Effector CD4-positive, alpha-beta T cell (primary cell): ENCODE measurements at places on chromosomes 3 and 15.

DNA sequence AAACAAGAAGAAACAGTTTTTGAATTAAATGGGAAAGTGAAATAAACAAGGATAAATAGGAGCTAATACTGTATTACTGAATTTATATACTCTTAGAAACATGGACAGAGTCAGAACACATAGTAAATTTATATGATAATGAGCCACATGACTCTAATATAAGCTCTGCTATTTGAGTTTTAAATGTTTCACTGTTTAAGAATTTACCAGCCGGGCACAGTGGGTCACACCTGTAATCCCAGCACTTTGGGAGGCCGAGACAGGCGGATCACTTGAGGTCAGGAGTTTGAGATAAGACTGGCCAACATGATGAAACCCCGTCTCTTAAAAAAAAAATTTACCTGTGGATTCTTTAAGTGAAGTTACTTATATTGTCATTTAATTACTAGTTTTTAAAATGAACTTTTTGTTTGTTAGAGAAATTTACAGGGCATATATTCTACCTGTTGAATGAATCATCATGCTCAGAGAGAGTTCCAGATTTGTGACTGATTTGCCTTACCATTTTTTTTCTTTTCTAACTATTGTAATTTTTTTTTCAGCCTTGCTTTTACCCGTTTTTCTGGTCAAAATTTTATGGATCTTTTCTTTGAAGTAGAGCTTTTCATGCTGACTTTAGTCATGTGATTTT is 125.7 kb downstream of the TCF12 start:
- no peak for DNase-seq

DNA sequence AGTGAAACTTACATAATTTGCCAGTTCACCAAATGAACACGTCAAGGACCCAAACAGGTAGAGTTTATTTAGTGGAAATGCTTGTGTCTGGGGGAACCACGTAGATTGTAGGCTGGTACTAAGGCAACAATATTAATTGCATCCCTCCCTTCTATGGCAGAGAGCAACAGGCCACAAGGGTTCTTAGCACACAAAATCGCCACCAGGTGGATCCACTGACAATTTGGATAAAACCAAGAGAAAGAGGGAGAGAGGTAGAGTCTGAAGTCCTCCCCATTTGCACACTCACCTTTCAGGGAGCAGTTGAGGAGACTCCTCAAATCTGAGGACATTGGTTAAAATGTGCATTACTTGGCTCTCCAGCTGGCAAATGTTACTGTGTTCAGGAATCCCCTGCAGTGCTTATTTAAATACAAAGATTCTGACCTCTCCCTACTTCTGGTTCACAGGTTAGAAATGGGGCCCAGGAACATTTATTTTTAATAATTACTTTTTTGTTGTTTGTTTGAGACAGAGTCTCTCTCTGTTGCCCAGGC is 181.0 kb upstream of the FEZF2 start:
- no peak for DNase-seq

DNA sequence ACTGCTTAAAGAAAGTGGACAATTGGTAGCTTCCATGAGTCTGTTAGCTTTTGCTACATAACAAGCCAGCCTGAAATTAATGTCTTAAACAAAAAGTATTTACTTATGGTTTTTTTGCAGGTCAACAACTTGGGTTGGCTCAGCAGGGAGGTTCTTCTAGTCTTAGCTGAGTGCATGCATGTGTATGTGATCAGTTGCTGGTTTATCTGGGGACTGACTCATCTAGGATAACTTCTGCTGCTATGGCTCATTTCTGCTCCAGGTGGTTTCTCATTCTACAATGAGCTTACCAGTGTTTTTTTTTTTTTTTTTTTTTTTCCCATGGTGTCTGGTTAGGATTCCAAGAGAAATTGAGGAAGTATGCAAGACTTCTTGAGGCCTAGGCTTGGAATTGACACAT is 244.7 kb downstream of the NSUN3 start:
- no peak for DNase-seq

DNA sequence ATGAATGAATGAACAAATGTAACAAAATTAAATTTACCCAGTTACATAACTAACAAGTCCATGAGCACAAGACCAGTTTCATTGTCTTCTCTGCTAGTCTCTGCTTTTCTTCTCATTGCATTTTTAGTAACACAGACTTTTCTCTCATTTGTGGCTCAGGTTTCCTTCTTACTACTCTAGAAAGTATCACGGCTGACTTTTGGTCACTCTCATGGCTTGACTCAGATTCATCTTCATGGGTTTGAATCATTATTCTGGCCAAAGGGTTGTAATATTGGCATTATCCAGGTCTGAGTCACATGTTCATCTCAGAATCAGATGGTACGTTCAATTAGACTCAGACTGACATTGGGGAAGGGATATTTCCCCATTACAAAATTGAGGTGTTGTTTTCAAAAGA is 121.5 kb upstream of the SATB1 start:
- DNase-seq = no peak

- no peak for DNase-seq
Measured at GRCh38 chr3:123318374-123318773, 116.6 kb downstream of the SEC22A start.

DNA sequence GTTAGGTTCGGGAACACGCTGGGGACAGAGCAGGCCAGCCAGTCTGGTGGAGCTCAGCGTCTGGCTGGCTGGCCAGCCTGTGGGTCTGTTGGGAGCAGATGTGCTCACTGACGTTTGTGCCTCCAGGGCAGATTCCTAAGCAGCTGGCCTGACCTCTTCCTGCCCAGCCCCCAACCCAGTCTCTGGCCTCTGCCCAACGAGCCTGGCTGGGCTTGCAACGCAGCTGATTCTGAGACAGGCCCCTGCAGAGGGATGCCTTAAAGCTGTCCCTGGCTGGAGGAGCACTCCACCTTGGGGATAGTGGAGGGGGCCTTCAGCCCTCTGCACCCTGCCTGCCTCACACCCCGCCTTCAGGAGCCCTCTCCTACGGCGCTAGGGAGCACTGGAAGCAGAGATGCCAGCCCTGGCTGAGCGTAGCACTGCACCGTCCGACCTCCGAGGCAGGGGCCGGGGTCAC is 46.0 kb downstream of the KLF13 start:
- DNase-seq = no peak
